ENCODE measurements at places on chromosomes 5 and 9.

DNA sequence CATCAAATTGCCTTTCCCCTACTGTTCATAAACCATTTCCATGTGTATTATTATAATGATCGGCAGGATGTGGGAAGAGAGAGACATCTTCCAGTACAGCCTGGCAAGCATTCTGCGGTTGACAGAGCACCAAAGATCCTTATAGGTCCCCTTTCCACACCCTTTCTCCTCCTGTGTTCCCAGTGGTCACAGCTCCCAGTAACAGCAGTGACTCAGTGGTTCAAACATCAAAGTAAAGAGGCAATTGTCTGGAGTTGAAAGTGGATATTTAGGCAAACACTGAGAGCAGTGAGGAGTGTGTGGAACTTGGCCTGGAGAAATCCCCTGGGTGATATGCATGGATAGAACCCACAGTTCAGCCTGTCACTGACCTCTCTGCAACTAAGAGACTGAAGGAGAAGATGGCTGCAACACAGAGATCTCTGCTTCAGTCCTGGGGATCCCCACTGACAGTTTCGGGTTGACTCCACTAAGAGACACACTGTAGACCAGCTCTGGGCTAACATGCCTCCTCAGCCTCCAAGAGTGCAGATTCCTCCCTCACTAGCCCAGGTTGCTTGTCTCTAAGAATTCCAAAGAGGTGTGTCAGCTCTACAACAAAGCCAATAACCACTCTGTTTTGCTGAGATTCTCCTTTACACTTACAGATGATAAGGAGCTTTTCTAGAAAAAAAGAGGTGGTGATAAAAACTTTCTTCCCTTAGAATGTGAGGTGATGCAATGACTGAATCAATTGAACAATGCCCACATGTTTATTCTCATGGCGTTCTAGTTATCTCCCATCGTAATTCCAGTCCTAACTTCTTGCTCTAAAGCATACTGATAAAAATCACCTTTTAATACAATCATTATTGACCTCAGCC is 94.4 kb upstream of the IL6ST start:
- DNase-seq: peak; percentile 80

DNA sequence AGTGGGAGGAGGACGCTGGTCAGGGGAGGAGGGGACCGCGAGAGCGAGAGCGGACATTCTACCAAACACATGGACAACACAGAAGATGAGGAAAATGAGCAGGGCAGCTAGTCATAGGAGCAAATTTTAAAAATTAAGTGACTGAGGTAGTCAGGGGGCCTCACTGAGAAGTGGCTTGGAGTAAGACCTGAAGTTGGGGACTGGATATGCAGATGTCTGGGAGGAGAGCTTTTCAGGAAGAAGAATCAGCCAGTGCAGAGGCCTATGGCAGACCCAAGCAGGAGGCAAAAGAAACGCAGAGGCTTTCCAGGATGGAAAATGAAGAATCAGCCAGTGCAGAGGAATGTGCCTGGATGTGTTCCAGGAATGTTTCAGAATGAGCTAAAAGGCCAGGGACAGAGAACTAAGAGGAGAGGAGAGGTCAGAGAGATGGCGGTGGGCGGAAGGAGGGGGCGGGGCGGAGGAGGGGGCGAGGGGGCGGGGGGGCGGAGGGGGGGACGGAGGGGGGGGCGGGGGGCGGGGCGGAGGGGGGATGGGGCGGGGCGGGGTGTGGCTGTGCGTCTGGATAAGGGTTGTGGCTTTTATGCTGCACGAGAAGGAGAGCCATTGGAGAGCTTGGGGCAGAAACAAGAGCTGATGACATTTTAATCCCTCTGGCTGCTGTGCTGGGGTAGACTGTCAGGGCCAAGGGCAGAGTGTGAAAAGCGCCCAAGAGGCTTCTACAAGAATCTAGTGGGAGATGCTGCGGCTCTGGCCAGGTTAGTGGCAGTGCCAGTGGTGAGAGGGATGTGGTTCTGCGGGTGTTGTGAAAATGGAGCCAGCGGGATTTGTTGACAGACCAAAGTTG is 129.6 kb downstream of the KCNIP1 start:
- DNase-seq: peak; percentile 91

DNA sequence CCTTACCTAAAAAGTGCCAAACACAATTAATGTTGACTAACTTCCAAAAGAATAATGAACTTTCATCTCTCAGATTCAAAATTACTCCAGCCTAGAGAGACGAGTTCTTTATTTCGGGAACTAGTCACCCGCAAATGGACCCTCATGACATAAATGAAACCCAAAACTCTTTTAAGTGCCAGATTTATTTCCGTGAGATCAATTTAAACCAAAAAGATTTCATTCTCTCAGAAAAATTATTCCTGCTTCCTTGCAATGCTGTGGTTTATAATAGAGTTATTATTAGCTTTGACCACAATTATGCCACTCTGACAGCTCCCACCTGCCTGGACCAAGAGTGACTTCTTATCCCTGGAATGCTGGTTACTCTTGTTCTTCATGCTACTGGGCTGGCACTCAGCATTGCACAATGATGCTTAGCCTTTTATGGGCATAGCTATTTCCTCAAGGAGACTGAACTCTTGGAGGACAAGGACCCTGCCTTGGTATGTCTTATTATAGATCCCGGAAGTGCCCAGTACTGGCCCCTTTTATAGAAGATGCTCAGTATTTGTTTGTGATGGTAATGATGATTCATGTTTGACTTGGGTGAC is 183.5 kb downstream of the SNX18 start:
- peak; percentile 99 for DNase-seq

DNA sequence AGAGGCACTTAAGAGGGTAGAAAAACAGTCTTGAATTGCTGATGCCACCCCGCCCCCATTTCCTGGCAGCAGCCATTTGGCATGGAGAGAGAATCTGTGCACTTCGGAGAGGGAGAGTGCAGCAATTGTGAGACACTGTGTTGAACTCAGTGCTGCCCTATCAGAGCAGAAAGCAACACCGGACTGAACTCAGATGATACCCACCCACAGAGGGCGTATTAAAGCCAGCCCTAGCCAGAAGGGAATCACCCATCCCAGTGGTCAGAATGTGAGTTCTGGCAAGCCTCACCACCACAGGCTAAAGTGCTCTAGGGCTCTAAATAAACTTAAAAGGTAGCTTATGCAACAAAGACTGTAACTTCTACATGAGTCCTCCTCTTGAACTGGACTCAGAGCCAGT is 88.4 kb upstream of the RGS7BP start:
- no peak for DNase-seq

DNA sequence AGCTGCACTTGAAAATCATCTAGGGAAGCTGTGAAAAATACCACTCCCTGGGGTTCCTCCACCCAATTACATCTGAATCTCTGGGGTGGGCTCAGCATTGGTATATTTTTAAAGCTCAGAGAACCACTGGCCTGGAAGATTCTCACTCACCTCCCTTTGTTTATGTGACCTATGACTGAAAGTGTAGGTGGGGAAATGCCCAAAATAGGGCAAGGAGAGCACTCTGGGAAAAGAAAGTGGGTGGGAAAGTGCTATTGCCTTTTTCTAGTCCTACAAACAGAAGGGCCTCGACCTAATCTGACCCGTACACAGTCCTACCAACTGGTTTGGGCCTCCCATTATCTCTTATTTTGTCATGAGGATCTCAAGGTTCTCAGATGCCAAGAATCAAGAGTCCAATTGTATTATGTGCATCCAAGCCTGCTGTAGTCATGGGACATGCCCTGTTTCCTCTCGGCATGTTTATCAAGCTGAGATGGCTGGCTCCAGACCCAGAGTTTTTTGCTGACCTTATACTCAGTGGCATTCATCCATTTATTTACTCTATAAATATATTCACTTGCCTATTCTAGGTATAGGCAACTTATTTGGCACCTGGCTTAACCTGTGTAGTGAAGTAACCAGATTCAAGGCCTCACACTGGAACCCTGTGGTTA is 483.7 kb downstream of the ENC1 start:
- DNase-seq: no peak

DNA sequence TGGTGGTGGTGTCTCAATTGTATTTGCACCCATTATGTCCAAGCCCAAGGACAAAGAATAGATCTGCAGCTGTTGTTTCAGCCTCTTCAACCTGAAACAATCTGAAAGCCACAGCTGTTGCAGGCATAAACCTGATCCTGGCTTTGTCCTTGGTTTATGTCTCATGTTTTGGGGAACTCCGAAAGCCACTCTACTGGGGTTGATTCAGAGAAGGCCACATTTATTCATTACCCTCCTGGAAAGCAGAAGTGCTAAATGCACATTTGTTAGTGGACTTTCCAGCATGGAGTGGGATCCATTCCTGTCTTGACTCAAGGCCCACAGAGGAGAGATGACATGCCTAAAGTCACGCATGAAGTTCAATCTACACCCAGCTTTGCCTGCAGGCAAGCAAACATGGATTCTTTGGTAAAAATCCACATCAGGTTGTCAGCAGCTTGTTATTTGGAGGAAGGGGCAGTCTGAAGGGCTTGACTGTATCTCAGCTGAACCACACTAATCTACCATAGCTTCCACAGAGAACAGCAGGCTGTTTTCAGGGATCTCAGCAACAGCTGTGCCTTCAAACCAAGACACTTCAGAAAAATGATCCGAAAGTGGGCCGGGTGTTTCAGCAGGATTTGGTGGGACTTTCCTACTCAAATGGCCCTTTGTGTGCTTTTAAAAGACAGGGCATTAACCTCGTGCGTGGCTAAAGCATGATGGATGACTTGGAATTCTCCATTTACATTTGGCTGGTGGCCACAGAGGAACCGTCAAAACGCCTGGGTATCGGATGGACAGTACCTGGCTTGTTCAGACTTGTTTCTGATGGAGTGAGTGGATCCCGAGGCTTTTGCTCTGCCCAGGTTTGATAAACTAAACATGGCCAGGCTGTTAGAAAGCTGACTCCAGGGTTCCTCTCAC is 36.2 kb upstream of the ADAM19 start:
- no peak for DNase-seq

- no peak for DNase-seq
These were observed 40.1 kb downstream of the MACIR start for GRCh38 chr5:103298607-103299188.

- DNase-seq: no peak
These were observed 164.2 kb downstream of the SEMA6A start for GRCh38 chr5:116410336-116410890.

GRCh38 chr9:84990850-84991513 is 321.5 kb downstream of the NTRK2 start:
- DNase-seq: no peak

- DNase-seq: no peak
These were observed 14.1 kb downstream of the KCNT1 start for GRCh38 chr9:135716045-135716444.

DNA sequence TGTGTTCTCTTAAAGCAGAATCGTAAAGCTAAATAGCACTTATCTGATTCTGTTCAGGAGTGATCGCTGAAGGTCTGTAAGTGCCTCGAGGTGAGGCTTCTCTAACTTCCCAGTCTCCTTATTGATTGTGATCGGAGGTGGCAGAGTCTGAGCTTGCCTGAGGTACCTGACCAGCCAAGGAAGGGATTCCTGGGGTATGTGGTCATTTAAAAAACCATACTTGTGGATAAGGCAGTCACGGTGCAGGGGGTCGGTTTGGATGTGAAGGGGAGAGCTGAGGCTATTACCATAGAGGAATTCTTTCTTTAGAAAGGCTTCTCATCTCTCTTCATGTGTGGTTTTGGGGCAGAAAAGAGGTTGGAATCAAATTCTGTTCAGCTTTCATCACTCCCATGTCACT is 193.7 kb downstream of the TLE4 start:
- no peak for DNase-seq

DNA sequence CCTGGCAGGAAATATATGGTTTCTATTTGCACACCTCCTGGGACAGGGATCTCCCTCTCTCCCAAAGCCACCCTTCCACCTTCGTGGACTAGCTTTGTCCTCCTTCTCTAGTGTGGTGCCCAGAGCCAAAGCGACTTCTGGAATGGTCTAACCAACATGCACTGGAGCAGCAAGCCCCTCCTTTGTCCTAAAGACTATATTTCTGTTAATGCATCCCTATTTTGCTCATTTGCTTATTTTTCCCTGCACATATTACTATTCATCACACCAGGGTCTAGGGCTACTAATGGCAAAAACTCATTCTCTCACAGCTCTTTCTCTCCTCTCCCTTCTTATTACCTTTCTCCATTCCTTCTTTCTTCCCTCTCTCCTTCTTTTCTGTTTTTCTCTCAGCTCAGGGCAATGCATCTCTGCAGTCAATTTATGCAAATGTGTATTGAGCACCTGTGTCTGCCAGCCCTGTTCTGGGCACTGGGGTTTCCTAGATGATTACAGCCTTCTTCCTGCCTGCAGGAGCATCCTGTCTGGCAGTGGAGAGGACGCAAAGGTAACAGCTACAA is 2.8 kb upstream of the NEURL1B start:
- DNase-seq: no peak

- peak; percentile 75 for DNase-seq
These were observed 129.0 kb downstream of the PIK3R1 start for GRCh38 chr5:68344447-68345111.

GRCh38 chr5:131263648-131264450 is at the start of gene CDC42SE2:
CDC42SE2 (plus strand) TSS chr5:131264053; CDS start chr5:131359494, 95,441 bp downstream.
- peak; percentile 88 for DNase-seq

DNA sequence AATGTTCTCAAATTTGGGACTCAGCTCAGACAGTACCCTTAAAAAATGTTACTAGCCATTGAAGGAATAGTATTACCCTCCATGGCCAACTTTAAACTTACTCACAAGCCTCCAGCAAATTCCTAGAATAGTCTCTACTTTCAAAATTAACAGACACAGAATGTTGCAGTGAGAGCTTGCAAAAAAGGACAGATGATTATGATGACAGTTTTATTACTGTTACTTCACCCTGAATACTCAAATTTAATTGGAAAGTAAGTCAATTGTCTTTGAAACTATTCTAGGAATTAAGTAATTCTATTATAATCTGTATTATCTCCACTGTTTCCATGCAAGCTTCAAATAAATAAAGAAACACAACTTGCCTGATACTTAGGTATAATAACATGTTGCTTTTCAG is 288.3 kb downstream of the SLF1 start:
- DNase-seq: no peak

- DNase-seq: no peak
These were observed 84.3 kb downstream of the SIL1 start for GRCh38 chr5:139113892-139114291.

DNA sequence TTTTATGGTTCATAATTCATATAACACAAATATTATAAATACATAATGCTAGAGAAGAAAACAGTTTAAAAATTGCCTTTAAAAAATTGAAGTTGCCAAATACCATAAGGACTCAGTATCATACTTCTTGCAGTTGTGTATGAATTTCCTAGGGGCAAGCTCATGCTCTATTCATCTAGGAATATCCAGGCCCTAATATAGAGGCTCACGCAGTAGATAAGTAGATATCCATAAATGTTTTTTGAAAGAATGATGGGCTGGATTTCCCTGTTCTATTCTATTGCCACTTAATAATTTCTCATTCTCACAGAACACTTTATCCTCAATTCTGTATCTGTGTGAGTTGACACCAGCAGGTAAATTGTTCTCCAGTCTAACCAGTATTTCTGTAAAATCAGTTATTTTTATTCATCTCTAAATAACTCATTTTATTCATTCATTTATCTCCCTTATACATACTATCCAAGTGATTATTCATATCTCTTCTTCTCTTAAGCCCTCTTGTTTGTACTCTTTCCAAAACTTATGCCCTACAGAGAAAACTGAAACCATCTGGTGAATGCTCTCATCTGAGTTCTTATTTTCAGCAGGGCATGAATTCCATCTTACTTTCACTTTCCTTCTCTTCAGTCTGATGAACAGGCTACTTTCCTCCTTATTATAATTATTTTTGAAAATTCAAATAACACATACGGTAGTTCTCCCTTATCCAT is 97.1 kb downstream of the SLC44A1 start:
- peak; percentile 27 for DNase-seq

GRCh38 chr5:150217873-150218692 is 28.2 kb downstream of the SLC6A7 start:
- DNase-seq: peak; percentile 83

Data from EL (cell line).